ENCODE measurements at places on chromosomes 4 and X.

DNA sequence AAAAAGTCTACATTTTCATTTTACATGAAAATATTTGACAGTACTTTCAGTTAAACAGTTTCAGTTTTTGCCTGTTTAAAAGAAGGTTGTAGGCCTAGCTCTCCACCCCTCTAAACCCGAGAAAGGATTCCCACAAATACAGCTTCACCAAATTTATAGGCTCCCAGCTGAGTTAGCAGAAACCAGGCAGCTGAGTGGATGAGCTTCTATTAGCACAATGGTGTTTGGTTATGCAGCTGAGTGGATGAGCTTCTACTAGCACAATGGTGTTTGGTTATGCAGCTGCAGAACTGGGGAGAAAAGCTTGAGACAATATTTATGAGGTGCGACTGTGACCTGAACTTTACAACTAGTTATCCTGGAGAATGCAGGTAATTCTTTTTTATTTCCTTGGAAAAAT is 36.6 kb upstream of the PAQR3 start:
- no peak for DNase-seq

GRCh38 chr4:133464311-133464710 is 315.2 kb downstream of the PCDH10 start:
- DNase-seq = no peak

- no peak for DNase-seq
These were observed 1.3 kb upstream of the PLS3 start for GRCh38 chrX:115559672-115560071.

DNA sequence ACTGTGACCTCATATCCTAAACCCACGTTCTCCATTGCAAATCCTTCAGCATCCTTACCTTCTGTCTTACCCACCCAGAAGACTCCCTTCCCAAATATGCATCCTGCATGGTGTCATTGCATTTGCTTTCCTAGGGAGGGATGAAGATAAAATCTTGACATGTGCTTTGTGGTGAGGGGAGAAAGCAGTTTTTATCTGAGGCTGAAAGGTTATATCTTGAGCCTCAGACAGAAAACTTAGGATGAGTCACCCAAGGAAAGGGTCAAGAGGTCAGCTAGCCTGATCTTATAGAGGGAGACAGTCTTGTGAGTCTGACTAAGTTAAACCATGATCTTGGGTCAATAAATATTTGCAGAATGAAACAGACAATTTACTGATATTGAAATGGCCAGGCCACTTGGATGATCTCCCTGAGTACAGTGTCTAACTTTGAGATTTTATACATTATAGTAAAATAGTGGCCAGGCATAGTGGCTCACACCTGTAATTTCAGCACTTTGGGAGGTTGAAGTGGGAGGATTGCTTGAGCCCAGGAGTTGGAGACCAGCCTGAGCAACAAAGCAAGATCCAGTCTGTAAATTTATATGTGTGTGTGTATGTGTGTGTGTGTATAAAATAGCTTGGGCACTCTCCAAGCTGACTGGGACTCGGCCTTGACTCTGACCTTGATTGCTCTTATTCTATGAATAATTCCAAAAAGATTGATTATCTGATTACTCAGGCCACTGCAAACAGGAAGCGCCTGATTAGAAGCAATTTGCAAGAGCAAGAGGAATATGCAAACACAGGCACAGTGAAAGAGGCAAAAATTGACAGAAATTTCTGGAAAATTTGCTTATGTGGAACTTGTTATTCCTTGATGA is 15.4 kb upstream of the FAM9C start:
- DNase-seq = no peak

DNA sequence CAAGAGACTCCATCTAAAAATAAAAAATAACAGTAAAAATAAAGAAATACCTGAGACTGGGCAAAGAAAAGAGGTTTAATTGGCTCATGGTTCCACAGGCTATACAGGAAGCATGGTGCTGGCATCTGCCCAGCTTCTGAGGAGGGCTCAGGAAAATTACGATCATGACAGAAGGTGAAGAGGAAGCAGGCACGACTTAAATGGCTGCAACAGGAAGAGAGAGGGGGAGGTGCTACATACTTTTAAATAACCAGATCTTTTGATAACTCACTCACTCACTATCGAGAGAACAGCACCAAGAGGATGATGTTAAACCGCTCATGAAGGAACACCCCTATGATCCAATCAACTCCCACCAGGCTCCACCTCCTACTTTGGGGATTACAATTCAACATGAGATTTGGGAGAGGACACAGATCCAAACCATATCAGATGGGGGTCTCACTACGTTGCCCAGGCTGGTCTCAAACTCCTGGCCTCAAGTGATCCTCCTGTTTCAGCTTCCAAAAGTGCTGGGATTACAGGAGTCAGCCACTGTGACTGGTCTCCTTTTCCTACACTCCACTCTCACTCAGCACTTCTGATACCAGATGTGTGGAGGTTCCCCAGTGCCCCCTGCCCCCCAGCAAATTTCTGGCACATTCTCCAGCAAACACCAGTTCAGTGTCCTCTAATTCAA is 11.9 kb upstream of the ZNF157 start:
- no peak for DNase-seq

DNA sequence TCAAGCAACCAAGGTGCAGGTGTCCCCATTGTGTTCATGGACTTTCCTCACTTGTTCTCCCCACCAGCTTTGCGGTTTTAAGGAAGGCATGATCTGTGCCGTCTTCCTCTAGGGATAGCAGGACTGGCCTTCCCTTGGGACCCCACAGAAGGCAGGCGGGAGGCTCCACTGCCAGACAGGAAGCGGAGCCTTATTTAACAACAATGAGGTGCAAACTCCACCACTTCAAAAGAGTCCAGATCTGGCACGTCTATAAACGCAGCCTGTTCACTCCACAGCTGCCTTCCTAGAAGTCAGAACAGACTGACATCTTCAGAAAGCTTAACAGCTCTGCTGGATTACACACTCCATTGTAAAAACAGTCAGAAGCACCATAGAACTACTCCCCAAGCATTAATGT is 1.7 kb upstream of the GPR143 start:
- DNase-seq = no peak

DNA sequence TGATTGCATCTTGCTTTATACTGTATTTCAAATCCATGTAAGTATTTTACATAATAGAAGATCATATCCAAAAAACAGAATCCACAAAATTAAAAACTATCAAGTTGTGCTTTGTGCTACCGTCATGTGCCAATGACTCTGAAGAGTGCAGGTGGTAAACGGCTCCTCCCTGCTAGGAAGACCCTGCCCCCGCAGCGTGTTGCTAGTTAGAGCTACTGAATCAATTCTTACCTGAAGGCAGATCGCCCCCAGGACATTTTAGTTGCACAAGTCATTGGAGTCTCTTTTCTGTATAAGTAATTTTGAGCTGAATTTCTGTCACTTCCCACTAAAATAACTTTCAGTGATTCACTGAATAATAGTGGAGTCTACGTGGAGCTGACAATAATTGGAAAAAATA is 599.5 kb upstream of the ZFP42 start:
- DNase-seq = no peak

DNA sequence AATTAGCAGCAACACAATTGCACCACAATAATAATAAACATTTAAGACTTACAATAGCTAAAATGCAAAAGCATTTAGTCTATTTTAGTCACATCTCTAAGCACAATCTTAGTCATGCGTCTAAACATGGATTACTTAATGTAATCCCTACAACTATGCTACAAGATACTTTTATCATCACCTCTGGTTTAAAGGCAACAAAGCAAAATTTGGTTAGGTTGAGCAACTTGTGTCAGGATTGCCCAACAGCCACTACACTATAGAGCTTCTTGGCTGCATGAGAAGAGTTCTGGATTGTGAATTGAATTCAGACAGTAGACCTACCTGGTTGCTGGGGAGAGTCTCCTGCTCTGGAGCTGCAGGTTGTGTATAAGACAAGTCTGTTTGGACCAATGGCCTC is 146.5 kb upstream of the PUDP start:
- no peak for DNase-seq

DNA sequence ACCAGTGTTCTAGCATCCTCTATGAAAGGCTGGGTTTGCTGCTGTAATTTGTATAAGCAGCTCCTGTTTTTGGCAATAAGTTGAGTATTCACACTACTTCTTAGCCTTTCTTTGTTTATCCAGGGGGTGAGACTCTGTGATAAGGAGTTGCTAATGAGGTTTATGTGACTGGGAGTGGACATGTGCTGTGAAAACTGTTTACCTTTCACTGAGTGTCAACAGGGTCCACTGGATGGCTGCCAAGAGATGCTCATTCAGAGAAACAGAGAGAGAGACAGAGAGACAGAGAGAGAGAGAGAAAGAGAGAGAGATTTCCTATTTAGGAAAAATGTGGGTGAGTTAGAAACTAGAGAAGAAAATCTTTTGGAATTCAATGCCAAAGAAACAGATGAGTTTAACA is 233.9 kb downstream of the CHIC2 start:
- no peak for DNase-seq

DNA sequence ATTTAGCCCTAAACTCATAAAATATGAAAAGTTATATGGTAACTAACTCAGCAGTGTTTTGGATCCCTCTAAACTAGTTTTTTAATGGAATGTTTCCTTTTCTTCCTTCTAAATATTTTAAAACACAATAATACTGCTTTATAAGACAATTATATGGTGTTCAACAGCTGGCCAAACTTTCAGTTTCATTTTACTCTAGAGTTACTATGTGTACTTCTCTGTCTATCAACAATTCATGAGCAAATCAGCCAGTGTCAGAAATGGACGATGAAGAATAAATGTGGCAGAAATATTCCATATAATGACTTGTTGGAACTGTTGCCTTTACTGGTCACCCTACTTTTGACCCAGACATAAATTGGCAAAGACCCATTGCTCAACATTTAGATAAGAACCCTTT is 64.8 kb upstream of the CXXC4 start:
- DNase-seq = no peak

DNA sequence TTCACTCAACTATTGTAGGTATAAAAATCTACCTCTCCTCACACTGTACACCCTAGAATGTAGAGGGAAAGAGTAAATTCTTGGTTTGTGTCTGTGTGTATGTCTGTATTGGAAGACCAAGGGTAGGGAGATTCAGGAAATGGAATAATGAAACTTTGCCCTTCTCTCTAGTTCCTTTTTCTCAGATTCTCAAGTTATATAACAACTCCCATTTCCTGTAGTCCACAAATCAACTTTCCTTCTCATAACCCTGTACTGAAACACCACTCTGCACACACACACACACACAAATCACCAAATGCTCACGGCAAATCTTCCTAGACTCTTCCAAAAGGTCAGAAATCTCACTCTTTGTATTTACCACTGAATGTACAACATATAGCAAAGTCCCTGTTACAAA is 824.5 kb upstream of the DIAPH2 start:
- no peak for DNase-seq

DNA sequence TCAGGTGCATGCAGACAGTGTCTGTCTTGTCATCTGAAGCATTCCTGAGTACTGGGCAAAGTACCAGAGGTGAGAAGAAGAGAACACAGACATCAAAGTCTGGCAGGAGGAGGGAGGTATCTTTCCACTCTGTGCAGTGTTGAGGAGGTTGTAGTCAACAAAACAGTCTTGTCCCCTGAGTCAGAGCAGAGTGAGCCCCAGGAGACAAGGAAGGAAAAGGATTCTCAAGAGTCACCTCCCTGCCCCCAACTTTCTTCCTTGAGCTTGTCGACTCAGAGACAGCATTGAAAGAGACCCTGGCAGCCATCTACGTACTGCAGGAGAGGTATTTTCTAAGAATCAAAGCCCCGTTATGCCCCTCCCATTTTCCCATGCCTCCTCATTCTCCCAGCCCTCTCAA is 4.4 kb upstream of the SRPX start:
- no peak for DNase-seq

- no peak for DNase-seq
These were observed 171.6 kb downstream of the FAT4 start for GRCh38 chr4:125486351-125486750.

DNA sequence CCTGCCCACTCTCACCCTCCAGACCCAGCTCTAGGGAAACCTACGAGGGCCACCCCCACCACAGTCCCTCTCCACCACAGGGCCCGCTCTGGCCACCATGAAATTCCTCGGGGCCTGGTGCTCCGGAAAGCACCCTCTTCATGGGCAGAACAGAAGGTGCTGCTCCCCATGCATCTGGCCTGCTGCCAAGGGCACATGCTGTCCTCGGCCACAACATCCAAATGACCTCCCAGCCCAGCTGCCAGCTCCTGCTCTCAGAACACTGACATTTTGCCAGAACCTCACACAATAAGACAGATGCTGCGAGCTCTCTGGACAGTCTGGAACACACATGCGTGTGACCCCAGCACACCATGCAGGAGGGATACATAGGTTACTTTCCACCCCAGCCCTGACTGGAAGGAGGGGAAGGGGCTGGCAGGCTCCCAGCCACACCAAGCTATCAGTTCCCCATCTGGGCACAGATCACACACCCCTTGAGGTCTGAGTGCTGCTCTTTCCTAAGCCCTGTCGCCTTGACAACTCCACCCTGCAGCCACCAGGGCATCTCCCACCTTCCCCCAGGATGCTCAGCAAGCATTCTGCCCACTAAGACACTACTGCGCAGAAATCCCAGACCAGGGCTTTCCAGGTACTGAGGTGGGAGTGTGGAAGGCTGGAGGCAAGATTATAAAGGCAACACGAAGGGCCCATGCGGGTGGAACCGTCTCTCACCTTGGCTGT is 5.8 kb downstream of the CCNQ start:
- DNase-seq = no peak

GRCh38 chr4:5554376-5554775 is 154.0 kb downstream of the EVC2 start:
- DNase-seq = no peak

DNA sequence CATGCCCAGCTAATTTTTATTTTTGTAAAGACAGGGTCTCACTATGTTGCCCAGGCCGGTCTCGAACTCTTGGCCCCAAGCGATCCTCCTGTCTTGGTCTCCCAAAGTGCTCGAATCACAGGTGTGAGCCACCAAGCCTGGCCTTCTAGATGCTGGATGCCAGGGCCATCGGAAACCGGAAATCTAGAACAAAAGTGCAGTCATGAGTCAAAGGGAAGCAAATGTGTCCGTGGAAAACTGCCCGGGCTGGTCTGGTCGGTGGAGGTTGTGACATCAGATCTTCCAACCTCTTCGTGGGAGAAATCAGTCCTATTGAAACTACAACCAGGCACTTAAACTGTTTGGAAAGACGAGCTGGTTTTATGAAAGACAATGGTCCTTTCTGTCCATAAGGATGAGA is 92.3 kb upstream of the SHOX start:
- DNase-seq = no peak

- DNase-seq = no peak
These were observed 219.3 kb upstream of the JADE1 start for GRCh38 chr4:128590034-128590740.

GRCh38 chr4:107818301-107818910 is 6.3 kb upstream of the SGMS2 start:
- no peak for DNase-seq

DNA sequence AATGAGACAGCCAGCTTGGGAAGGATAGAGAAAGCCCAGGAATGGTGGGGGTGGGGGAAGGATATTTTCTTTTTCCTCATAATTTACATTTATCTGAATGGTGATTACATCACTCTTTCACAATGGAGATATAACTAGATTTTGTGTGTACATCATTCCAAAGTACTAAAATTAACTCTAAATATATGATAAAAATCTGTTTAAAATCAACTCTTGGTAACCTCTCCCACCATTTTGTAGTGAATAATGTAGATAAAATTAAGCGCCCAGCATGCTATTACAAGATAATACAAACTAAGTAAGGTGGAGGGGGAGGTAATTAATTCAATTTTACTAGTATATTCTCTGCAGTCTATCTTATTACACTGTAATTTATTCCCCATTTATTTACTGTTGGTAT is 78.9 kb downstream of the NCAPG start:
- no peak for DNase-seq
